ENCODE measurements at places on chromosomes 3 and 15.

DNA sequence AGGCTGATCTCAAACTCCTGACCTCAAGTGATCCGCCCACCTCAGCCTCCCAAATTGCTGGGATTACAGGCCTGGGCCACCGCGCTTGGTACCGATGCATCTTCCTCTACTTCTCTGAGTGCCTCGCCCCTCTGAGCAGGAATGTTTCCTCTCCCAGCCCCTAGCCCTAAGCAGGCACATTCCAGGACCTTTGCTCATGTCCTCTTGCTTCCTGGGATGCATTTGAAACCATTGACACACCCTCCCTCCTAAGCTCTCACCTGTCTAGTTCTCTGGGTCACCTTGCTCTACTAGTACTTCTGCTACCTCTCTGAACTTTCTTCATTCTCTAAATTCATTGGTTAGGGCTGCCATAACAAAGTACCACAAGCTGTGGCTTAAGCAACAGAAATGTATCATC lies 17.9 kb upstream of the UACA start:
- no peak for DNase-seq

DNA sequence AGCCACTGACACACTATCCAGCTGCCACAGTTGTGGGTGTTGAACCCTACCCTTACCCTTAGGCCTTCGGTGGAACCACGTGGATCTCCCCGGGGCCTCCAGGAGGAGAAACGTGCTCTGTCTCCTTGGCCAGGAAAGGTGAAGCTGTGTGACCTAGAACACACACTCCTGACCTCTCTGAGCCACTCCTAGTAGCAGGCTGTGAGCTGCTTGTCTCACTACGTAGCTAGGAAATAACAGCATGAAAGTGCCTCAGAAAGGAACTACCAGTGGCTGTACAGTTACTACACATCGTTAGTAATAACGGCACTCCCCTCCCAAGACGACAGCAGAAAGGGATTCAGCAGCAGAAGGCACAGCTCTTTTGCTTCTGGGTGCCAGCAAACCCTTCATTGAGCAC lies 36.2 kb upstream of the SLC6A6 start:
- DNase-seq, result no peak

- no peak for DNase-seq
These were observed 10.7 kb downstream of the CIB2 start for GRCh38 chr15:78120523-78120922.

DNA sequence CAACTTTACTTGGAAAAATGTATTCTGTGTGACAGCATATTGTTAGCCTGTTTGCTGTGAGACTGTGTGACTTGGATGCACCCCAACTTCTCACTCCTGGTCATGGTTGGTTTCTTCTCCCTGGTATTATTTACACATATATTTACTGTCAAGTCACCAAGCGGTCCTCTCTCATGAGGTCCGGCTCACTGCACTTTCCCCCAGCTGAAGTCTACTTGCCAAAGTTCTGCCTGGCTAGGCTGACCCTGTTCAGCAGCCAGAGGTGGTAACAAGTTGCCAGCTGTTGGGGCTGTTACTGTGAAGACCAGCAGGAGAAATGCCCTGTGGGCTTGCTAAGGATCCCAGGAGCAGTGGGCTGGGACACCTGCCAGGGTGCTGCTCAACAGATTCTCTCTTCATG lies 337.5 kb downstream of the MFSD1 start:
- no peak for DNase-seq

Measured in C1 segment of cervical spinal cord (tissue), 14 donors.